Activated T-cell treated with anti-CD3 and anti-CD28 coated beads, Interleukin-2, amount 50 U/mL, for 72 hours (primary cell): ENCODE measurements at places on chromosomes 4 and X. TPM values are rescaled to one million over a fixed set of nuclear protein-coding genes. Genes with fewer than 3 reads are reported as not detected.

Gene BEND2
- not detected for total RNA-seq

Gene ALPK1
- 64.7 TPM for total RNA-seq

Gene TMEM47
- total RNA-seq: not detected

Gene HTRA3
- total RNA-seq: not detected

Gene DIPK2B
- total RNA-seq: not detected

Gene NHS
- total RNA-seq: 6.6 TPM

Gene TSR2
- total RNA-seq: 42.2 TPM

Gene AR
- total RNA-seq: 0.07 TPM

Gene XAGE1A
- not detected for total RNA-seq

Gene ZAR1
- not detected for total RNA-seq

Gene USP26
- not detected for total RNA-seq

Gene MUC7
- not detected for total RNA-seq

Gene F11
- not detected for total RNA-seq

Gene SMIM43
- not detected for total RNA-seq

DNA sequence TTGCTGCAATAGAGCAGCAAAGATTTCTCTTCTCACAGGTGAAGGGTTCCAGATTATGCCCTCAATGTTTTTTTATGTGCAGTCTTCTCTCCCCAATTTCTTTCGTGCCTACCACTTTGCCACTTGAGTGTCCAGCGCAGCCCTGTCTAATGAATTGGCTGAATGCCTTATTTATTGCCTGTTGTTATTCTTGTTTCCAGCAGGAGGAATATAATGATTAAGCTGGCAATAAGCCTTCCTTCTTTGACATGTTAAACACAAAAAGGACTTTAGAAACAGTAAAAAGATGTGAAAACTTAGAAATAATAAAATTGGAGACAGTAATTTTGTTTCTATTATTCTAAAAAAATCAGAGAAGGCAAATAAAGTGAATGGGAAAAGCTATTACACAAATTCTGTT is 34.6 kb upstream of the FRAS1 start:
- H3K4me1 ChIP-seq: no peaks in the 10 kb centered on the region
- no peaks in the 10 kb centered on the region for H3K36me3 ChIP-seq
- no peak overlapping the region for H3K27ac ChIP-seq

- H3K4me3 ChIP-seq: no peak overlapping the region
- no peaks in the 10 kb centered on the region for H3K27me3 ChIP-seq
- H3K36me3 ChIP-seq: no peaks in the 10 kb centered on the region
- no peaks in the 10 kb centered on the region for H3K4me1 ChIP-seq
Measured at GRCh38 chr4:175146799-175147198, 228.6 kb downstream of the ADAM29 start.

DNA sequence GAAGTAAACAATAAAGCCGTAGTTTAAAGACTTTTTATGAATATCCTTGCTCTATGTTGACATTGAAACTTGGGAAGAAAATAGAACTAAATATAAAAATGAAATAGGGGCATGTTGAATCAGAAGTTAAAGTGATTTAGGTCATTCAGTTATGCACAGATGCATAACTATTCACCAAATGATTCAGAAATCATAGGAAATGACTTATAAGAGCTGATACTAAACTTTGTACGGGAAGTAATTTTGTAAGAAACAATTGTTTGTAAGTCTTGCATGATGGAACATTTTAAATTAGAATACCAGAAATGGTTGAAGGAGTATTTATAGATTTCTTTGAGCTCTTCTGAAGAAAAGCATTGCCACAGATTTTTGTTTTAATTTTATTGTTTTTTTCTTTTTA is 246.5 kb downstream of the CPE start:
- H3K4me1 ChIP-seq: no peaks in the 10 kb centered on the region
- no peak overlapping the region for H3K4me3 ChIP-seq
- DNase-seq: no peak

GRCh38 chr4:99947608-99948007 is 1.2 kb upstream of the DNAJB14 start:
- H3K27me3 ChIP-seq: no peaks in the 10 kb centered on the region
- no peak overlapping the region for H3K27ac ChIP-seq
- no peak overlapping the region for H3K4me3 ChIP-seq
- DNase-seq: no peak
- peaks cover 13% of the 10 kb centered on the region for H3K36me3 ChIP-seq

DNA sequence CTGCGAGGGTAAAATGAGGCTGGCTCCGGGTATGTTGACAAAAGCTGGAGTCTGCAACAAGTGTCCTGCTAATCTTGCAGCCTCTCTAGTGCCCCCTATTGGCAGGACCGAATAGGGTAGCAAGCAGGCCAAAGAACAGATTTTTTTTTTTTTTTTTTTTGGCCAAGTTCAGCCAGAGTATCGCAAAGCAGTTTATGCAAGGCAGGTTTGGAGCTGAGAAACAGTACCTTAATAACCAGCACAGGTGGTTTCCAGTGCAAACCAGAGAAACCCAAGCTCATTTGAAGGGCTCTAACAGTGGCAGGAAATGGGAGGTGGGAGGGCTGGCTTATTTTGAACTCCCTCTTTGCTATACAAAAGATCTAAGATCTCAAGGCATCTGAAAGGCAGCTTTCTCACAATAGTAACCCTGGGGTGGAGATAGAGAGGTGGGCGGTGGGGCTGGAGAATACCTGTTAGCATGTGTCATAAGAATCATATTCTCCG is 38.2 kb upstream of the OCIAD2 start:
- no peaks in the 10 kb centered on the region for H3K27me3 ChIP-seq
- peak; percentile 66 for DNase-seq
- no peaks in the 10 kb centered on the region for H3K36me3 ChIP-seq
- H3K4me3 ChIP-seq: no peak overlapping the region
- H3K4me1 ChIP-seq: peaks cover 15% of the 10 kb centered on the region
- H3K27ac ChIP-seq: no peak overlapping the region

GRCh38 chr4:2837110-2837903 is 6.3 kb upstream of the ADD1 start:
- H3K36me3 ChIP-seq: peaks cover 6% of the 10 kb centered on the region
- H3K4me1 ChIP-seq: peaks cover 40% of the 10 kb centered on the region
- H3K27ac ChIP-seq: peak overlapping the region; percentile 90
- DNase-seq: no peak

- peaks cover 13% of the 10 kb centered on the region for H3K4me1 ChIP-seq
- H3K4me3 ChIP-seq: no peak overlapping the region
- no peak for DNase-seq
- peaks cover 20% of the 10 kb centered on the region for H3K27me3 ChIP-seq
Measured at GRCh38 chrX:13489454-13489853, 79.9 kb upstream of the EGFL6 start.

DNA sequence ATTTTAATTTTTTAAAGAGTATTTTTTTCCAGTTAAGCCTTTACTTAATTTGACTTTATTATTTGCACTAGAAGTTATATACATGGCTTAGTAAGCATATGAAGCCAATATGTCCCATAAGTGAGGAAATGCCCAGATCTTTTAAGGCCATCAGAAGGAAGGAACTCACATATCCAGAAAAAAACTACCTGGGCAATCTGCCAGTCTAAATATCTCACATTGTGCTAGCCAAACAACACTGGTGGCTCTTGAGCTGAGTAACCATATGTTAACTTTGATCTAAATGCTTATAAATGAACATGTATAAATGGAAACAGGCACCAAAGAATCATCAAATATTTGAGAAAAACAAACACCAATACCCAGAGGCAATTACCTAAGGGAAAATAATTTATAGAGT is 138.6 kb upstream of the APOOL start:
- no peak for DNase-seq
- H3K4me1 ChIP-seq: no peaks in the 10 kb centered on the region
- no peak overlapping the region for H3K4me3 ChIP-seq
- H3K27me3 ChIP-seq: peaks cover 7% of the 10 kb centered on the region
- no peaks in the 10 kb centered on the region for H3K36me3 ChIP-seq
- no peak overlapping the region for H3K27ac ChIP-seq

- no peak overlapping the region for H3K27ac ChIP-seq
- peaks cover 18% of the 10 kb centered on the region for H3K27me3 ChIP-seq
- DNase-seq: no peak
- peak overlapping the region; percentile 94 for H3K4me3 ChIP-seq
Measured at GRCh38 chrX:152831391-152831790, 528 bp downstream of the NSDHL start.

- no peaks in the 10 kb centered on the region for H3K27me3 ChIP-seq
- no peak overlapping the region for H3K4me3 ChIP-seq
- no peaks in the 10 kb centered on the region for H3K36me3 ChIP-seq
- H3K4me1 ChIP-seq: no peaks in the 10 kb centered on the region
Measured at GRCh38 chr4:47155919-47156318, 124.6 kb downstream of the GABRB1 start.

DNA sequence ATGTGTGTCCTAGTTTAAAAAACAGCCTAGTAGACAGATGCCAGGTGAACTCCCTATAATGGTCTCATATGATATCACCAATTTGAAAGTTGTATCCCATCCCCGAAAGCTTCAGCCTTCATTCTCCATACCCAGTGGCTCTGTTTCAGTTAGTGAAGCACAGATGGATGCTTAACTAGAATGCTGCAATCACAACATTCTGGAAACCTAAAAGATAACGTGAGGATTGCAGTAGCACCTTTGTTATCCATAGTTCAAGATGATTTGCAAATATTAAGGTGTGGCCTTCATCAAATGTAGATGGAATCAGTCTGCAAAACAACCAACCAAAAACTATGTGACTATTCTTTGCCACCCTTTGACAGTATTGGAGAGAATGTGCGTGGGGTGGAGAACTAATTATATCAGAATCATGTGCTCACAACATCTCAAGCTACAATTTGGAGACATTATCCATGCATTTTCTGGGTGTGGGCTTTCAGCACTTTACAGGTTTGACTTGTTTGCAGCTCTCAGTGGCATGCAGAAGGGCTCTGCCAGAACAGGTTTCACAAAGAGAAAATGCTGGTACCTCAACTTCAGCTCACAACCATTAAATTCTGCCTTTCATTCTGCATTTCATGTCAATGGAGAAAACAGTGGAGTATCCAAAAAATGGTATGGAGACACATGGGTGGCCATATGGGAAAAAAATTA is 18.3 kb upstream of the PPID start:
- H3K27ac ChIP-seq: no peak overlapping the region
- no peaks in the 10 kb centered on the region for H3K27me3 ChIP-seq
- H3K4me1 ChIP-seq: no peaks in the 10 kb centered on the region

DNA sequence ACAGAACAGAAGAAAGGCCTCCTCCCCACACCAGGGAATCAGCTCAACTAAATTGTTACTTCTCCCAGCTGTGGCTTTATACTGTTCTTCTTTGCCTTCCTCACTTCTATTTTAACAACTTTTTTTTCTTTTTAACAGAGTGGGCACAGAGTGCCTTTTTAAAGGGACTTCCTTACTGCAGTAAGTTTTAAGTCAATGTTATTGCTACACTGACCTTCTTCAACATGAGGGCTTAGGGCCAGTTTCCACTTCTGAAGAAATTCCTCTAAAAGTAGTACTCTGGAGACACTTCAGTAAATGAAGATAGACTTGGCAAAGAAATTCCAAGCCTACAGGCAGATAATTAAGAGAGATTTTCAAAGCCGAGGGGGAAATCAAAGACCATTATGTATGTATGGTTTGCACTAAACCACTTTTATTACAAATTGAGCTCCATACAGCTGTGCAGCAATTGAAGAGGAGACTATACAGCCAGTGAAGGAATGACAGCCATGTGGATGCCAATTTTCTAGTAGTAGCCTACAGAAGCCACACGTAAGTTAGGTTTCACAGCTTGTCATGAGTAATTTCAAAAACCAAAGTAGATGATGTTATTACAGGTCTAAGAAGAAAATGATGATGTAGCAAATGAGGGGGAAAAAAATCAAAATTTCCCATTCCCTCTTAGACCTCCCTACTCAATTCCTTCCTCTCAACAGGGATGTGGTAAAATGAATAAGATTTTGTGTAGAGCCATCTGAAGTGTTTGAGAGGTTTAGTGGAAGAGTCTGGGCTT is 36.9 kb upstream of the RASGEF1B start:
- peaks cover 57% of the 10 kb centered on the region for H3K4me1 ChIP-seq
- H3K27ac ChIP-seq: peak overlapping the region; percentile 52
- no peaks in the 10 kb centered on the region for H3K36me3 ChIP-seq
- no peak overlapping the region for H3K4me3 ChIP-seq

GRCh38 chr4:183355405-183355804 is 33.2 kb upstream of the CLDN24 start:
- no peak overlapping the region for H3K27ac ChIP-seq
- peaks cover 3% of the 10 kb centered on the region for H3K36me3 ChIP-seq
- peaks cover 4% of the 10 kb centered on the region for H3K4me1 ChIP-seq
- peaks cover 7% of the 10 kb centered on the region for H3K27me3 ChIP-seq

- H3K4me3 ChIP-seq: no peak overlapping the region
- H3K27me3 ChIP-seq: no peaks in the 10 kb centered on the region
- H3K36me3 ChIP-seq: no peaks in the 10 kb centered on the region
- DNase-seq: no peak
- no peak overlapping the region for H3K27ac ChIP-seq
- no peaks in the 10 kb centered on the region for H3K4me1 ChIP-seq
Measured at GRCh38 chr4:122909683-122910082, 12.7 kb downstream of the NUDT6 start.

DNA sequence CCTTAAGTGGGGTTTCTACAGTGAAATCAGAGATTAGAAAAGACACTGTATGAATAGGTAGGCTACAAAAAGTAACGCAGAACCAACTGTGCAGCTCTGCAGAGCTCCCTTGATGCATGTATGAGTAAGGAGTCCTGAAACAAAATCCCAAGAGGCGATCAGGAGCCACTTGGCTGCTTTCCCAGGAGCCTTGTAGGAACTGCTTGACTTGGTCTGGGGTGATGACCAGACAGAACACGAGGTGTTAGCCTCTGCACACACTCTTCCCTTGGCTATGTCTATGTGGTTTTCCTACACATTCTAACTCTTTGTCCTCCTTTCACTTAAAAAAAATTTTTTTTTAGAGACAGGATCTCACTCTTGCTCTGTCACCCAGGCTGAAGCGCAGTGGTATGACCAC is 22.8 kb upstream of the AP1S2 start:
- H3K4me1 ChIP-seq: no peaks in the 10 kb centered on the region
- H3K4me3 ChIP-seq: no peak overlapping the region
- no peak overlapping the region for H3K27ac ChIP-seq
- H3K27me3 ChIP-seq: peaks cover 28% of the 10 kb centered on the region
- no peak for DNase-seq

- no peak overlapping the region for H3K27ac ChIP-seq
- DNase-seq: no peak
Measured at GRCh38 chr4:115424852-115425251, 311.4 kb upstream of the NDST4 start.

DNA sequence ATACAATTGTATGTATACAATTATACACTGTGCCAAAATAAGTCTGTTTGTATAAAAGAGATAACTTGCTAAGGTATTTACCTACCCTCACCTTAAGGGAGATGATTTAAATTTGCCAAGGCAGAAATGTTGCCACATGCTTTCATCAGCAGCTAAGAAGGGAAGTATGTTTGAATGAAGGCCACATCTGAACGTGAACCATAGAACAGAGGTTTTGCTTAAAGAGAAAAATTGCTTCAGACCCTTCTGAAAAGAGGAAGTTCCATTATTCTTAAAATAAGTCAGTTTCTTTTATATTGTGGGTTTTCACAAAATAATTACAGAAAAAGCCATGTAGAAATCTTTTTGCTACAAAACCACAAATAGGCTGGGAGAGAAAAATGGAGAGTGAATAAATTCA is 621.5 kb upstream of the HTR2C start:
- no peak overlapping the region for H3K4me3 ChIP-seq
- no peaks in the 10 kb centered on the region for H3K36me3 ChIP-seq
- no peak overlapping the region for H3K27ac ChIP-seq
- no peak for DNase-seq
- peaks cover 17% of the 10 kb centered on the region for H3K27me3 ChIP-seq
- H3K4me1 ChIP-seq: no peaks in the 10 kb centered on the region
